ENCODE measurements at places on chromosomes 13 and 19.

GRCh38 chr13:44453069-44453468 is 79.4 kb downstream of the SERP2 start:
- no peak for DNase-seq

DNA sequence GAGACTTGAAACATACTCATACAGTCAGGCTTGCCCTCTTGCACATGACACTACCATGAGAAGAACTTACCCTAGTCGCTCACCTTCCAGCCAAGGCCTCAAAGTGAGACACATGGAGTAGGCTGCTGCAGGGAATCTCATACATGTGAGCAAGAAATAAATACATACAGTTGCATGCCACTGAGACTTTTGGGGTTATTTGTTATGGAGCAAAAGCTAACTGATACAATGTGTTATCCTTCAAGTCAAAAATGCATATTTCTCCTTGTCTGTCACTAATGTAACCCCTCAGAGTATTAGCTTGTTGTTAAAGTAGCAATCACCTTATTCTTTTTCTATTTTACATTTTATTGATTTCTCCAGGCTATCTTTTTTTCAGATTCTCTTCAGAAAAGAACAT is 58.1 kb downstream of the FOXO1 start:
- DNase-seq = no peak

DNA sequence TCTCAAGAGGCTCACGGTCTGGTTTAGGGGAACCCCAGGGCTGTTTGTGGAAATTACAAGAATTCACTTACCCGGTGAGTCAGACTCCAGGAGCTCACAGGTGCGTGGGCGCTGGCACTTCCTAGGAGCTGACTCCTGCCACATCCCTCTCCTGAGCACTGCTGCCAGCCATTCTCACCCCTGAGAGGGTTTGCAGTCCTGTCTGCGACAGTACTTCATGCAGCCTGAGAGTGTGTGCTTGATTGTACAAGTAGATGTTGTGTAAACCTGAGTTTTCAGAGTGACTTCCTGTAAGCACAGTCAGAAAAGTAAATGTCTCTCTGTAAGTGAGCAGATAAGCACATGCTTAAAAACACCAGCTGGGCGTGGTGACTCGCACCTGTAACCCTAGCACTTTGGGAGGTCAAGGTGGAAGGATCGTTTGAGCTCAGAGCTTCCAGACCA is 8.1 kb downstream of the MRPL4 start:
- peak; percentile 29 for DNase-seq

DNA sequence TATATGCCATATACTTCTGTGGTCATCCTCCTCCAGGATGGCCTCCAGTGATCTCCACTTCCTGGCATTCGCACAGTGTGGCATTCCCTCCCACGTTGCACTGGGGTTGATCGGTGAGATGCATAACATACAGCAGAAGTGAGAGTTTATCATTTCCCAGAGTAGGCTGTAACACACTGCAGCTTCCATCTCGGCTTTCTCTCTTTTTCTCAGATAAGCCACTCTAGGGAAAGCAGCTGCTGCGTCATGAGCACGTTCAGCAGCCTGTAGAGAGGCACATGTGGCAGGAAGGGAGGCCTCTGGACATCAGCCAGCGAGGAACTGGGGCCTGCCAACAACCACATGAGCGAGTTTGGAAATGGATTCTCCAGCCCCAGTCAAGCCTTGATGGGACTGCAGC is 807.1 kb downstream of the DIAPH3 start:
- DNase-seq = no peak

DNA sequence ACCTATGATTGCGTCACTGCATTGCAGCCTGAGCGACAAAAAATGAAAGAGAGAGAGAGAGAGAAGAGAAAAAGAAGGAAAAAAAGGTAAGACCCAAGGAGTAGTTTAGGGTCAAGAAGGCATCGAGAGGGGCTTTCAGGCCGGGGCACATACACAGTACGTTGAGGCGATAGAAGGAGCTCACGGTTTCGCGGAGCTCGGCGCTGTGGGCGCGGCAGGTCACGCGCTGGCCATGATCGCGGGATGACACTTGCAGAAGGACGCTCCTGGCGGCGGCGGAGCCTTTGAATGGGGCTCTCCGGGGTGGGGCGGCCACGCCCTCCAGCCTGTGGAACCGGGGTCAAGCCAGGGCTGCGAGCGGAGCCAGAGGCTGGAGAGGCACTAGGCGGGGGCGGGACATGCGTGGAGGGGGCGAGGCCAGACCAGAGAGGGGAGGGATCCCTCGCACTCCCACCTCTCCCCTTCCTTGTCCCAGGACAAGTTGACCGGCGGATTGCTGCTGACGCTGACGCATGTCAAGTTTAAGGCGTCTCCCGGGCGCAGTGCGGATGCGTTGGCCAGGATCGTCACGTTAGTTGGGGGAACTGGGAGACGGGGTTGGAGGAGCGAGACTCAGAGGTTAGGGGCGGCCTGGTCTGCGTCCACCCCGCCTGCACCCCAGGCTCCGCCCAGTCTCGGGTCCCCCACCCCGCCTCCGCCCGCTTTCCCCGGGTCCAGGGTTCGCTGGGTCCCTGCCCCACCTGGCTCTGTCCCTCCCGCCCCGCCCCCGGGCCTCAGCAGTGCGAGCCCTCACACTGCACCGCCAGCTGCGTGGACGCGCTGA is 6.9 kb downstream of the NPHS1 start:
- peak; percentile 26 for DNase-seq
